Erythroblast (primary cell): ENCODE measurements at places on chromosomes 16 and 17.

- peak; percentile 82 for DNase-seq
These were observed 791 bp upstream of the SUPT4H1 start for GRCh38 chr17:58352596-58353388.

DNA sequence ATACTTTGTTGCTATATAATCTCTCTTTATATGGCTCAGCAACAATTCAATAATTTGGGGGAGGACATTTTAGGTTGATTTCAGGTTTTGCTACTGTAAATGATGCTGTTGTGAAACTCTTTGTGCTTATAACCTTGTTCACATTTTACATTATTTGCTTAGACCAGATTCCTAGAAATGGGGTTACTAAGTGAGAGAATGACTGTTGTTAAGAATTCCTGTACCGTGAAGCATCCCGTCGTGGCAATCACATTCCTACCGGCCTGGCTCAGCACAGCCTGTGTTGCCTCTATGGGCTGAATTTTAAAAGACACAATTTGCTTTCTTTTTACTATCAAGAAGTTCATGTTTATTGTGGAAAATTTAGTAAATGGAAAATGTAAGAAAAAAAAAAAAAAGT lies 31.4 kb downstream of the B9D1 start:
- DNase-seq, result no peak

- no peak for DNase-seq
These were observed 65.7 kb downstream of the CEP112 start for GRCh38 chr17:66126231-66126630.

- no peak for DNase-seq
These were observed 94.7 kb downstream of the SALL1 start for GRCh38 chr16:51056331-51056730.

DNA sequence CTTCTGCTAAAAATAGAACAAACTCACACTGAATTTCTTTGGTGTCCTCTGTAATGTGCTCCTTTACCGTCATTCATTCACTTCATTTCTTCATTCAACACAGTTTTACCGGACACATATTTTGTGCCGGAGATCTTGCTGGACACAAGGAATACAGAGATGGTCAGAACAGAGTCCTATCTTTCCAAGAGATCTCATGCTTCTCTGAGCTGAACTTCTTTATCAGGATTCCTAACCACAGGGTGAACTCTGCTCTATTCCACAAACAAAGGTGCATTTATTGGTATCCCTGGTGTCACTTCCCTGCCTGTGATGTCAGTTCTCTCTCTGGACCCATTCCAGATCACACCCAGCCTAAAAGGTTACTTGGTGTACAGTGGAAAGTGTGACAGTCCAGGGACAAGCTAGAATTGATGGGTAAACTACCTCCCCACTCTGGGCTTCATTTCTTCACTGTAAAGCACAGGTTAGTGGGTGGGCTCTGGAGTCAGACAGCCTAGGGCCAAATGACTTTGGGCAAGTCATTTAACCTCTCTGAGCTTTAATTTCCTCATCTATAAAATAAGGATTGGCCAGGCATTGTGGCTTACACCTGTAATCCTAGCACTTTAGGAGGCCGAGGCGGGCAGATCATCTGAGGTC lies 4.2 kb downstream of the IFI35 start:
- peak; percentile 48 for DNase-seq

GRCh38 chr17:3647251-3647650 lies 10.7 kb downstream of the CTNS start:
- DNase-seq, result no peak
